ENCODE measurements at places on chromosomes 2 and 18.

- no peak for DNase-seq
Observed at GRCh38 chr2:60353863-60354262, 199.6 kb downstream of the BCL11A start.

GRCh38 chr18:62018034-62018758 is 125.4 kb upstream of the RNF152 start:
- peak; percentile 86 for DNase-seq

GRCh38 chr2:218272531-218273212 is 2.4 kb downstream of the PNKD start:
- DNase-seq: peak; percentile 87

GRCh38 chr18:24346254-24346653 is 51.4 kb downstream of the OSBPL1A start:
- DNase-seq: no peak

- no peak for DNase-seq
Observed at GRCh38 chr2:80737047-80737446, 432.5 kb upstream of the LRRTM1 start.

DNA sequence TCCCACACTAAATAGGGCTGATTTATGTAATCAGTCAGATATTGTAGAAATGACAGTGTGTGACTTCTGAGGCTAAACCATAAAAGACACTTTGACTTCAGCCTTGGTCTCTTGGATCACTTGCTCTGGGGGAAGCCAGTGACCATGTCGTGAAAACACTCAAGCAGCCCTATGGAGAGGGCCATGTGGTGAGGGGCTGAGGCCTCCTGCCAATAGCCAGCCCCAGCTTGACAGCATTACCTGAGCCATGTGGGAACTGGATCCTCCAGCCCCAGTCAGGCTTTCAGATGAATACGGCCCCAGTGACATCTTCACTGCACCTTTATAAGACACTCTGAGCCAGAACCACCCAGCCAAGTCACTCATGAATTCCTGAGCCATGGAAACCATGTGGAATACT is 20.8 kb downstream of the TNS1 start:
- peak; percentile 63 for DNase-seq

DNA sequence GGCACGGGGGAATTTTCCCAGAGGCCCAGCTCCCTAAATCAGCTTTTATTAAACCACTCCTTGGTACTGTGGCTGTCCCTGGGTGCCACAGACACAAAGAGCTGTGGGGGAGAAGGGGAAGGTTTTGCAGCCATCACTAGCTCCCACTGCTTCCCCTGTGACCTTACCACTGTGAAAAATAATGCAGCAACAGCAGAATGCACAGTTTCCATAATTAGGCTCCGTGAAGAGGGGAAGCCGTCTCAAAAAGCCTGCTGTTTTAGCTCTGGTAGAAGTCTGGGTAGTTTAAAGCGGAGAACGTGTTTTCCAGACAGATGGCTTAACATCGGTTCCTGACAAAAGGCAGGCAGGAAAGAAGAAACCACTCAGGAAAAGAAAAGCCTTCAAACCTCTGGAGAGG is 27.5 kb upstream of the CAB39 start:
- no peak for DNase-seq

DNA sequence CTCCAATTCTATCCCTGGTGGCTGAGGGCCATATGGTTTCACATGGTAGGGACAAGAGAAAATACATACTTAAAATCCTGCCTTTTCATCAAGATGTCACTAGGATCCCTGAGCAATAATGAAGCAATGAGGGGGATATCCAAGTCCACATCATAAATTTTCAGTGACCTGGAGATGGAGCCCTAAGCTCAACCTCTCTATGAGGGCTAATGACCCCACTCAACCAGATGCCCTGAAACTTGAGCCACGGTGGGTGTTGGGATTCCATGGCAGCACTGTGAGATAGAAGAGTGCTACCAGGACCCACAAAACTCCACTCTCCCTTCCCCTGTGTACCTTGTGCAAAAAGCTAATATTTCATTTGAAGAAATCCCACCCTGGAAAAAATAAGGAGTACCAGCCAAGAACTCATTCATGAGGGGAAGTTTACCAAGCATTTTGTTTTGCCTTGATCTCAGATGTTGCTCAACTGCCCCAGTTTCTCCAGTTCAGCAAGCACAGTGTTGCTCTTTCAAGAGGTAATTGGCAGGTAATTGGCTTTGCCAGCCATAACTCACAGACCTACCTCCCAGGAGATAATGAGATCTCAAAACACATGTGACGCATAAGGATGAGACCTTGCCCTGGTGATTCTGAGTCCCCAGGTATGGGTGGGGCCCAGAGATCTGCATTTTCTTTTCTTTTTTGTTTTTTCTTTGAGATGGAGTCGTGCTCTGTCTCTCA is 51.0 kb upstream of the TTC39C start:
- no peak for DNase-seq

DNA sequence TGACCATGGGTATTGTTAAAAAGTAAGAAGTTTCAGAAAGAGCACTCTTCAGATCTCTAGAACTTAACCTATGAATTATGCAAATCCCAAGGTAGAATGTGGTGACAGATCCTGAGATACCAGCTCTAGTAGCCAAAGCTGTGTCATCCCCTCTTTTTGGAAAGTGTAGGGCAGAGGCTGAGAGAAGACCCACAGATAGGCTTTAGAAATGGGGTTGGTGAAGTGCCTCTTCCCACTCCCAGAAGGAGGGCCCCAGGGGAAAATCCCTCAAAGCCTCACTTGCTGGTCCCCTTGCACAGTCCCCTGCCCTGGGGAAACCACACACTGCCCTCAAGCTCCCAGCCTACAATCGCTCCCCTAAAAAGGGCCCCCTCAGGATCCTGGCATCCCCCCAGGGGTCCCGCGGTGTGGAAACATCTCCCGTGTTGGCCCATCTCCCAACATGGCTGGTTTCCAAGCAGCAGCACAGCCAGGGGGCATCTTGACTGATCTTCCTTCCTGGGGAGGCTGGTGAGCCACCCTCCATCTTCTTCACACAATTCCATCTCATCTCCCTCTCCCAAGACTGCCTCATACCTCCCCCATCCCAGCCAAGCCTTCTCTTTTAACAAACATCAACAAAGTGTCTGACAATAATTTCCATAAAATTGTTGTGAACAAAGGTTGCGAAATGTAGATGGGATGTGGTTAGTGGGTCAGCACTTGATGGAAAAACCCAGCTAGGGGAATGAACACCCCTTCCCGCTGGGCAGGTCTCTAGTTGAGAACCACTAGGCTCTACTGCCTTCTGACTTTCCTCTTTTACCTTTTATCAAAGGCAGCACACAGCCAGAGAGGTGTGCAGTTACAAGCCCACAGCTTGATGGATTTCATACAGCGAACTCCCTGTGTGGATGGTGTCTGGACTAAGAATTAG is 25.1 kb downstream of the MAL start:
- DNase-seq: no peak

DNA sequence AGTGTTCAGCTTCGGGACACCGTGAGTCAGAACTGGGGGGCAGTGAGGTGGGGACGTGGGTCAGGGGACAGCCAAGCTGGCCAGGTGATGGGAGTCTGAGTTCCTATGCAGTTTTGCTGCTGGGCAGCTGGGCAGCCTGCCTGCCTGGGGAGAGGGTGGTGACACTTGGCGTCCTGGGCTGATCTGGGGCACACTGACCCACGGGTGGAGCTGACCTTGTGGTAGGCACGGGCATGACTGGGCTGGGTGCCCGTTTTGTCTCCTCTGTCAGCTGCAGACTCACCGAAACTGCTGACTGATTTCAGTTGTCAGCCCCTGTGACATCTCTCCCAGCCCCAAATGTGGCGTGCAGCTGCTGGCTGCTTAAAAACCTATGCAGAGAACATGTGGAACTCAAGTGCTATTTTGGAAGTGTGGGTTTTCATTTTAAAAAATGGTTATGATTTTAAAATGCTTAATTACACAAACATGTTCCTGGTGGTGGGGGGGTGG is 32.6 kb upstream of the E2F6 start:
- peak; percentile 69 for DNase-seq

GRCh38 chr2:111698089-111698488 is 185.9 kb downstream of the ANAPC1 start:
- no peak for DNase-seq

GRCh38 chr2:103656558-103656957 is 894.7 kb downstream of the TMEM182 start:
- no peak for DNase-seq

DNA sequence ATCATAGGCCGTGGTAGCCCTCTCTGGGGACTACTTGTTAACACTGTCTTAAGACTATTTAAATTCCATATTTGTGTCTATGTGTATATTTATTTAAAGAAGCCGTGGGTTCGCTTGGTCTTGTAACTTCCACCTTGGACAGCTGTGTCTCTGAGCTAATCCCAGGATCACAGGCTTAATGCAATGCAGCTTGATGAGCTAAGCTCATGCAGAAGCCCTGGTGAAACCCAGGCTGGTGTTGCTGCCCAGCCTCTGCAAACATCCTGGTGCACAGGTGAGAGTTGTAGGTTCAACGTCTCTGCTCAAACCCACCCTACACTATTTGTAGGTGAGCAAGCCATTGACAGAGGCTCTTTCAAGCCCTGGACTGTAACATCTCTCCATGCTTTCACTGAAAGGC is 211.8 kb downstream of the FAM210A start:
- DNase-seq: no peak

GRCh38 chr18:35386600-35387100 is 9.5 kb upstream of the ZNF396 start:
- DNase-seq: no peak

GRCh38 chr18:55153346-55153745 is 194.1 kb upstream of the CCDC68 start:
- DNase-seq: no peak

GRCh38 chr2:215384710-215385109 is 51.2 kb downstream of the FN1 start:
- DNase-seq: no peak

DNA sequence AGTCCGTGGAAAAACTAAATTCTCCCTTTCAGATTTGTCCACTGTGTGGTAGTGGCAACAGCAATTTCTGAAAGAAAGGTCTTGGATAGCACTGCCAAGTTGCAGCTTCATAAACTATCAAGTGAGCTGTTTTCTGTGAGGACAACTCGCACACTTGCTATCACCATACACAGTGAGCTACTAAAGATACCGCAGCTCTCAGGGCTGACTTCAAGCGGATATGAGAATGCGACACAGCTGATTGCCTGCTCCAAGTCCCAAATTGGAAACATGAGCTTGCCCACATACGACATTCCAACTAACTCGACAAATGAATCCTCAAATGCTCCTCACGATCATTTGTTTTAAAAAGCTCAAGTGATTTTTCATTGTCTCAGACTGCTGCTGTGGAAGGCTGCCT is 46.2 kb downstream of the E2F6 start:
- no peak for DNase-seq

DNA sequence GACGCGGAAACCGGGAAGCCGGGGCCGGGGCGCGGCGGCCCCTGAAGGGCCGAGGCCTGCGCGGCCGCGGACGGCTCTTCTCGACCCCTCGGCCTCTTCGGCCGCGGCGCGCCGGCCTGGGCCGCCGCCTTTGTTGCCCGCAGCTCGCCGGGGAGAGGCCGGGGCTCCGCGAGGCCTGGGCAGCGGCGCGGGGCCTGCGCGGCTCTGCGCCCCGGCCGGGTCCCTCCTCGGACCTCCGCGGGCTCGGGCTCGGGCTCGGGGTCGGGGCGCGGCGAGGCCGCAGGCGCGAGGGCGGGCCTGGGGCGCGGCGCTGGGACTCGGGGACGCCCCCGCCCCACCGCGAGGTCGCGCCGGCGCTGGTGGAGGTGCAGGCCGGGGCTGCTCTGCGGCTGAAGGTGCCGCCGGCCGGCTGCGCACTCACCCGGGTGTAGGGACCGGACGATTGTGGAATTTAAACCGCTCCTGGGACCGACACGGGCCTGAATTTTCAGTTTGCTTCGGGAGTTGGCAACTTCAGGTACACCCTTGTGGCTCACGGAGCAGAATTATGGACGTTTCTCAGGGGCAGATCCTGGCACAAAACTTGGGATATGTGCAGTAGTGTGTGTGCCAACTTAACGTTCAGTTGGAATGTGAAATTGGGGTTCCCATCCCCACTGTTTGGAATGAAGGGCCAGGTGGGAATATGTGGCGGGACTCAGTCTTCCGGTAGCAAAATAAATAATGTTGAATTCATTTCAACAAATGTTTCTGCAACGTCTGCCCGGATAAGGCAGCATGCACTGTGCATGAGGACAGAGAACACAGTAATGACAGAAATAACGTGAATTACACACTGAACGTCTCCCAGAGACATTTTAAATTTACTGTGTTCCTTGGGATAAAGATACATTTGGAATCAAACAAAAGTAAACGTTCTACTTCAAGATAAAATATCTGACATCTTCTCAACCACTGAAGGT is 787 bp downstream of the SOCS6 start:
- DNase-seq: peak; percentile 79

DNA sequence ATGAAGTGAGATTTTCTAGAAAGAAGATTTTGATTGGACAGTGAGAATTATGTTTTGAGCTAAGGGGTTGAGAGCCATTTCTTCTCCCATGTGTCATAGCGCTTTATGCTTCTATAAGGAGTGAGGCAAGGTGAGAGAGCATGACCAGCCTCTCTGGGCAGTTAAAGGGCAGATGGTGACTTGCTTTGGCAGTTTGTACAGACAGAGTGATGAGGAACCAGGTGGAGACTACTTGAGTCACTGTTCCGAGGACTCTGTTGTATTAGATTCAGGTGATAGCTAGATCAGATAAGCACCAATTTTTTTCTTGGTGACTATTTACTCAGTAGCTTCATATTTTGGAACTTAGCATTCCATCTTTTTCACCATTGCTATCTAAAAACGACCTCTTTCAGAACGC is 4.5 kb downstream of the CRIM1 start:
- no peak for DNase-seq

- DNase-seq: no peak
Observed at GRCh38 chr2:181777734-181778133, 97.4 kb upstream of the NEUROD1 start.

GRCh38 chr18:28331551-28331950 is 154.6 kb upstream of the CDH2 start:
- no peak for DNase-seq

DNA sequence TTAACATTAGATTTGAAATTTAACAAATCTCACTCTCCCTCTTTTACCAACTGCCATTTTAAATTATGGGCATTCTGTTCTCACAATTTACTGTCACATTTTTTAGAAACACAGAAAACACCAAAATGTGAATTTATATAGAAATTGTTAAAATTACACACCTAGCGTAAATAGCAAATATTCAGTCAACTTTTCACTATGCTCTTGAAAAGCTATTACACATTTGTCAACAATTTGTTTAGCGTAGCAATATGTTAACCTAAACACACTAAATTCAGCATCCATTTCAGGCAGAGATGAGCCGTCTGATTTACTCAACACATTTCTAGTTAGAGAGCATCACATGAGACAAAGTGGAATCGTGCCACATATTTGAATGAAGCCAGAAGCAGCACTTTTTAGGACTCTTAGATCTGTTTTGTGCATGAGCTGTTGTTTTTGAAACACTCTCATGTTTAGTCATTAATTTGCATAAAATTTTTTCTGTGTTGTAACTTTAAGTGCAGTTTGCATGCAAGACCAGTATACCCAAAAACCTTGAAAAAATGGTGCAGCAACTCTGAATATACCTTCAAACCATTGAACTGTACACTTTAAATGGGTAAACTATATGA is 8.2 kb downstream of the TTC32 start:
- no peak for DNase-seq

DNA sequence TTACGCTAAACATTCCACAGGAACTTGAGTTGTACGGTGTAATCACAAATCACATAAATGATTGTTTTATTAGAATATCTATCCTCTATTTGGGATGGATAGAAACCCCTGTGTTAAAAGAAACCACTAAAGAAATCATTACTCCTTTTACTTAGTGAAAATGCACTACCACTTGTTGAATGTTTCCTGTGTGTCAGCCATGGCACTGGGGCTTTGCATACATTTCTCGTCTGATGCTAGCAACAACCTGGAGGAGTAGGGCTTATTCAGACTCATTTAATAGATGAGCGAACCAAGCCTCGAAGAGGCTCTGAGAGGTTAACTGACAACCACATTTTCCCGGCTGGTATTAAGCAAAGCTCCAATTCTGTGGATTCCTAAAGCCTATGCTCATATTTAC is 60.5 kb upstream of the PELI1 start:
- DNase-seq: no peak
